Common myeloid progenitor, CD34-positive (primary cell): ENCODE measurements at places on chromosomes 3 and 15.

GRCh38 chr15:52415628-52416027 lies 113.1 kb downstream of the MYO5A start:
- DNase-seq: no peak

GRCh38 chr3:171163101-171164066 lies 136.9 kb upstream of the SLC2A2 start:
- no peak for DNase-seq

- DNase-seq: no peak
Measured at GRCh38 chr3:36871379-36872126, 73.3 kb downstream of the TRANK1 start.

- no peak for DNase-seq
Measured at GRCh38 chr3:13037458-13038117, 35.6 kb downstream of the IQSEC1 start.

- DNase-seq: no peak
Measured at GRCh38 chr3:111748132-111748531, 110.9 kb upstream of the PHLDB2 start.

DNA sequence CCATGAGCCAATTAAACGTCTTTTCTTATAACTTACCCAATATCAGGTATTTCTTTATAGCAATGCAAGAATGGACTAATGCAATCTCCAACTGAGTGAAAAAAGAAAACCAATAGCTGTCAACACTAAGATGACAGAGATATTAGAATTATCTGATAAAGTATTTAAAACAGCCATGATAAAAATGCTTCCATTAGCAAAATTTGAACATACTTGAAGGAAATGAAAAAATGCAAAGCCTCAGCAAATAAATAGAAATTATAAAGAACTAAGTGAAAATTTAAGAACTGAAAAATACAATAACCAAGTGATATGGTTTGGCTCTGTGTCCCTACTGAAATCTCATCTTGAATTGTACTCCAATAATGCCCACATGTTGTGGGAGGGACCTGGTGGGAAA lies 99.6 kb downstream of the BOC start:
- no peak for DNase-seq

- DNase-seq: peak; percentile 72
Measured at GRCh38 chr3:188607805-188608315, 453.9 kb downstream of the LPP start.

DNA sequence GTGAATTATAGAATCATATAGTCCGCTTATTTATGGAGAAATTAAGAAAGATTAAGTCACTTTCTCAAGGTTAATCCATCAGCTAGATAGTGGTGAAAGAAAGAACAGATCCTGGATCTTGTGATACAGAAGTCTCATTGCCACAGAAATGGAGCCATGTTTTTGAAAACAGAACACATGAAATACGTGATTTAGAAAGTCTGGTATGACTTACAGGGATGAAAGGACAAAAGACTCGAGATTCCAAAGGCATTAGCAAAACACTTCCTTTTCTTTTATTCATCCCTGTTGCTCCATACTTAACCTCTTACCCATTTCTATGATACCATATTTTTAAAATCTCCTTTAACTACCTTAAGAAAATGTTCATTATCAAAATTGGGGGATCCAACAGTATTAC lies 40.0 kb upstream of the TEX9 start:
- no peak for DNase-seq

- peak; percentile 24 for DNase-seq
Measured at GRCh38 chr15:40693904-40694687, 878 bp upstream of the RAD51 start.

DNA sequence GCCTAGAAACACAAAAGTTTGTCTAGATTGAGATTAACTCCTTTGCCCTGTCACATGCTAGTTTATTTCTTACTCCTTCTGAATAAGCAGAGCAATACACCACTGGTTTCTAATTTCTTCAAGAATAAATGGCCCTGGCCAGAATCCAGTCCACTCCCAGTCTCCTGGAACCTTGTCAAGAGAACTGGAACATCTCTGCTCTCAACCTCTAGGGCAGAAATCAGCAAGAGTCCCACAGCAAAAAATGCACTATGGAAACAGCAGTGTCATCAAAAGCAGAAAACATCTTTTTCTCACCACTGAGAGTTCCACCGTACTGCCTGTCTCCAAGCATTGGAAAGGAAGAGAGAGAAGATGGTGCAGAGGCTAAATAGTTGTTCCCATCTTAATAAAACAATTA lies 35.9 kb upstream of the PPP2R3A start:
- DNase-seq: no peak

DNA sequence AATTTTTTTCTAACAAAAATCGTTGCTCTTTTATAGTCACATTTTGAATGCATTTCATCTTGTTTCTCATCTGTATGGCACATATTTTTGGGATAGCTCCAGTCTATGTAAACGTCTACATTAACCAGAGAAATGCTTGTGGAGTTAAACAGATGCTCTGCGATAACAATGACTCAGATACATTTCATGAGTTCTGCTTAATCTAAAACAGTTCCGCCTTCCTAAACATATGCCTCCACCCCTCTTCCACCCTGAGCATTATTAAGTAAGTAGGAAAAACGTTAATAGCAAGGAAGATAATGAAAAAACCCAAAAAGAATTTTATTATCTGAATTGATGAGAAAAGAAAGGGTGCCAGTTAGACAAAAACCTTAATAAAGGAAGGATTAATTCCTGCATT lies 396.1 kb downstream of the TUSC7 start:
- no peak for DNase-seq

DNA sequence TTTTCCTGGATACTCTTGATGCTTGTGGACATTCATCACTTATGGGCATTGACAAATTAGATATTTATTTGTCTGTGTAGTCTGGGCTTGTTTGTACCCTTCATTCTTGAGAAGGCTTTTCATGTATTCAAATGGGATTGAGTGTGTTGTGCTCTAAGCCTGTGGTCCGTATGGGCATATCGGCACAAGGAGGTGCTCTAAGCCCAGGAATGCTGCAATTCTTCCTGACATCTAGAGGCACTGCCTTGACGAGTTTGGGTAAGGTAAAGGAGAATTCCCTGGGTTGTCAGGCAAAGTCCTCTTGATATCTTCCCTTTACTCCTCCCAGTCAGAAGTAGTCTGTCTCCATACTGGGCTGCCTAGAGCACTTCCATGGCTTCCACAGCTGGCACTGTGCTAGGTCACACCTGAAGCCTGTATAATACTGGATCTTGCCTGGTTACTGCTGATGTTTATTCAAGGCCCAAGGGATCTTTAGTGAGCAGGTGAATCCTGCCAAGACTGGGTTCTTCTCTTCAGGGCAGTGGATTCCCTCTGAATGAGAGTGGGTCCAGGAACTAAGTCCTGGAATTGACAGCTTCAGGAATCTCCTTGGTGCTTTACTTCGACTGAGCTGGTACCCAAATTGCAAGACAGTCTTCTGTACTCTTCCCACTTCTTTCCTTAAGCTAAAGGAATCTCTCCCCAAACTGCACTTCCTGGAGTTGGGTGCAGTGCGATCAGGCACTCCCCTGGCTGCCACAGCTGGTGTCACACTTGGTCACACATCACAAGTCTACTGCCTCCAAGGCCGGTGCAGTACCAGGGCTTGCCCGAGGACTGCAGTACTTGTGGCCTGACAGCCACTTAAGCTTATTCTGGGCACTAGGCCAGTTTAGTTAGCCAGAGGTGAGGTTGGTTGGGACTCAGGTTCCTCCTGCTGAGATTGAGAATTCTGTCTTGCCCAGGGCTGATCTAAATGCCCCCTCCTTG lies 46.0 kb downstream of the GALK2 start:
- peak; percentile 61 for DNase-seq

GRCh38 chr15:61295239-61295638 lies 66.1 kb upstream of the RORA start:
- no peak for DNase-seq

DNA sequence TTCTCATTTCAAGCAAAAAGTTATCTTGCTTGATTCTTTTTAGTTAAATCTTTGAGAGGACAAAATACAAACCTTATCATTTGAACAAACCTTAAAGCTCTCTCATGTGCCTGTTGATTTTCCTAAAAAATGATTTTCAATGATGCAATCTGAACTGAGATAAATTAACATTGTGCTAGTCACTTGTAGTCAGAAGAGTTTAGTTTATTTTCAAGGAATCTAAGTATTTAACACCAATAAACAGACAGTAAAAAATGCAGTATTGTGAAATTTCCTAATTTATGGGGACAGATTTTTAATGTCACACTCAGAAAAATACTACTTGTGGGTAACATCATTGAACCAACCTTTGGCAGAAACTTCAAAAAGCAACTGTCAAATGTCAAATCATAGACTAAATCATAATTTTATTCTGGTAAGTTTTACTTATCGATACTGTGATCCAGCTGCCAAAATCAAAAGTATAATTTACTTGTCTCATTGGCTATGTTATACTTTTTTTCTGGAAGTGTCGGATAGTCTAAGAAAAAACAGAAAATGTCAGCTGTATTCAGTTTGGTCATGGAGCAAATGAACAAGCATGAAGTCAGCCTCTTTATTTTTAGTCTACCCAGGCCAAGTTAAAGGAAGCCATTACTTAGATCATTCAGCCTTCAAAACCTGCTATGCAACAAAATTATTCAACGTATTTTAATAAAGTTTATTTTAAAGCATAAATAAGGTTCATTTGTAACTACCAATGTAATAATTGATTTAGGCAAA lies 52.4 kb upstream of the FNDC3B start:
- no peak for DNase-seq

DNA sequence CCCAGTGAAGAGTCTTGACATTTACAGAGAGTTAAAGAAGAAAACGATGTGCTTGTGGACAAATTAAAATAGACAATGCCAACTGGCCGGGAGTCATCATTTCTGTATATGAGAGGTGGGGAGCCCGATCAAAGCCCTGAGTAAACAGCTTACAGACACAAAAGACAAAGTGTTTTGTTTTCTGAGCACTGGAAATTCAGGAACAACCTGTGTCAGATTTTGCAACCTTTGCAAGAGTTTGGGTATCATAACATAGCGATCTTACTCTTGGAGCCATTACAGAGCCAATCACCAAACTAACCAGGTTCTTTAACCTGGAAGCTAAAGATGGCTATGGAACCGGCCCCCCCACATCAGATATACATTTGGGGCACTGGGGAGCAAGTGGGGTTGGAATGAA lies 101.9 kb upstream of the LRIG1 start:
- DNase-seq: no peak

- no peak for DNase-seq
Measured at GRCh38 chr3:8988791-8989558, 25.7 kb upstream of the RAD18 start.

DNA sequence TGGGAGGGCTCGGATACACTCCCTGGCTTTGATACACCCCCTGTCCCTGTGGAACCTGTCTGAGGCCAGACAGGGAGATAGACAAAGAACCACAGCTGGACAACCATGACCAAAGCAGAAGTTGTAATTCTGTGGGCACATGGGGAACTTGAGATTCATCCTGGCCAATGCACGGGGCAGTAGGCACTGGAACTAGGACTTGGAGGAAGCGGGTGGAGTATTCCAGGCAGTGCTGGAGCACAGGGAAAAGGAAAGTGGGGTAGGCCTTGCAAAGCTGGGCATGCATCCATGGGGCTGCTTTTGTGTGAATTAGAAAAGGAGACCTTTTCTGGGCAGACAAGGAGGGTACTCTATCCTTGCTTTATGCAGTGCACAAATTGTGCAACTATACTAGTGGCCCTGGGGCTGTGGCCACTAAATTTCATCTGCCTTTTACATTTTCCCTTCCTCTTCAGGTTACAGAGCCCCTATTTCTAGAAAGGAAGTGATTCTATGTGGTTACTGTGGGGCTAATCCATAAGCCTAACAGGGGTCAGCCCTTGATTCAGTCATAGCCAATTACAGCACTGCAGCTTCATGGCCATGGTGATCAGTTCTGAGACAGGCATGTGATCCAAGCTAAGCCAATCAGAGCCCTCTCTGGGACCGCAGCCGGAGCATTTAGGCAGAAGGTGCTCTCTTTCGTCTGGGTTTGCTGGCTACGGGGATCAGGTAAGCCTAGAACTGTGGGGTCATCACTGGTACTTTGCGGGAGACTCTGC lies 21.0 kb downstream of the CRABP1 start:
- DNase-seq: no peak

- no peak for DNase-seq
Measured at GRCh38 chr3:14652-15051, 181.9 kb upstream of the CHL1 start.

- DNase-seq: no peak
Measured at GRCh38 chr3:53161820-53162671, 1.0 kb downstream of the PRKCD start.
